Right atrium auricular region (tissue), 2 donors: ENCODE measurements at places on chromosomes 13 and 19. TPM values are rescaled to one million over a fixed set of nuclear protein-coding genes. Genes with fewer than 3 reads are reported as not detected.

DNA sequence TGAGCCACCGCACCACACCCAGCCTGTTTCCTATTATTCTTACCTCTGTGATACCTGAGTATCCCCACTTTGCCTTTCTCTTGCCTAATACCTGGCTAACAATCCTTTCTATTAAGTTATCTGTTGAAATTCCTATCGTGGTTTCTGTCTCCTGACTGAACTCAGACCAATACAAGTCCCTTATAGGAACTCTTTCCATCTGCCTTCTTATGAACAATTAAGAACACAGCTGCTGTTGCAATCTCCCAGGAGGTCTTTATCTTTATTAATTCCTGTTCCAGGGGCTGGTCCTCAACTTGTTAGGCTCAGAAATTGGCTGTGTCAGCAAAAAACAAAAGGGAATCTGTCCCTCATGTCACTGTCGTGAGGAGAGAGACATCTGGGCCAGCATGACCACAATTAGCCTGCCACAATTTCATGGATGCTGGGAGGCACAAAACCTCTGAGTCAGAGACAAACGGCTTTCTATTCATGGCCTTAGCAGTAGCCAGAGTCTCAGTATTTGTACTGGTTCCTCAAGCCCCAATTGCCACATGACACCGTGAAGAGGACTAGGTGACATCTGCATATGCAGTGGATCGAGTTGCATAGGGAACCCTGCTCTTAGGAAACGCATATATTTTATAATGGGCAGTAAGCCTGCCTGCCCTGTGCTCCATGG is 58.2 kb downstream of the NUFIP1 start:
- DNase-seq: no peak

- DNase-seq: no peak
These were observed 115.2 kb upstream of the SOX21 start for GRCh38 chr13:94827566-94827965.

GRCh38 chr19:28917621-28918020 is 295.3 kb downstream of the UQCRFS1 start:
- no peak for DNase-seq

- DNase-seq: no peak
These were observed 14.5 kb downstream of the ZNF816 start for GRCh38 chr19:52948025-52948770.

- DNase-seq: no peak
These were observed 2.3 kb downstream of the PPP1R15A start for GRCh38 chr19:48874303-48875135.

ZNF329 gene
- 6.9 TPM for total RNA-seq

GRCh38 chr19:43725468-43725867 is 9.6 kb downstream of the IRGC start:
- DNase-seq: no peak

DNA sequence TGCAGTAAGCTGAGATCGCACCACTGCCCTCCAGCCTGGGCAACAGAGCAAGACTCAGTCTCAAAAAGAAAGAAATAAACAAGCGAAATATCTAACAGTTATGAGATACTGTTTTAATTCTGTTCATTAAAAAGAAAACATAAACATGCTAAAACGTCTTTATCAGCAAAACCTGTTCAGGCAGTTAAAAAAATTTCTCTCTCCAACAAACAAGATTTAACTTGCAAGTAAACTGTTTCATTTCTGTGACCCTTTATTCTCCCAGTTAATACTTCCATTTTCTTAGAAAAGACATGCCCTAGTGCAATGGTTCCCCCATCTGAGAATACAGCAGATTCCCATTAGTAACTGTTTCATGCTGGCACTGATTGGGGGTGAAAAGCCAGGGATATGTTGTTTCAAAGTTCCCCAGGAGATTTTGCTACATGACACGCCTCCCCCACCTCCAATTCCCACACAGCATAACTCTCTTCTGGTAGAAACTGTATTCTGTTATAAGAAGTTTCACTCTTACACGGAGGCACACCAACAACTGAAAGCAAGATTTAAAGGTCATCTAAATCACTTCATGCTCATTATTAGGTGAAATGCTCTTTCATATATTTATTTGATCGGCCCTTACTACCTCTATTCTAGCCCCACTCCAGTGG is 24.4 kb downstream of the ELF1 start:
- DNase-seq: no peak

- DNase-seq: no peak
These were observed 23.1 kb upstream of the ASPDH start for GRCh38 chr19:50536662-50537305.

AMER2 gene
- total RNA-seq: not detected

MLLT1 gene
- 36.9 TPM for total RNA-seq

DNA sequence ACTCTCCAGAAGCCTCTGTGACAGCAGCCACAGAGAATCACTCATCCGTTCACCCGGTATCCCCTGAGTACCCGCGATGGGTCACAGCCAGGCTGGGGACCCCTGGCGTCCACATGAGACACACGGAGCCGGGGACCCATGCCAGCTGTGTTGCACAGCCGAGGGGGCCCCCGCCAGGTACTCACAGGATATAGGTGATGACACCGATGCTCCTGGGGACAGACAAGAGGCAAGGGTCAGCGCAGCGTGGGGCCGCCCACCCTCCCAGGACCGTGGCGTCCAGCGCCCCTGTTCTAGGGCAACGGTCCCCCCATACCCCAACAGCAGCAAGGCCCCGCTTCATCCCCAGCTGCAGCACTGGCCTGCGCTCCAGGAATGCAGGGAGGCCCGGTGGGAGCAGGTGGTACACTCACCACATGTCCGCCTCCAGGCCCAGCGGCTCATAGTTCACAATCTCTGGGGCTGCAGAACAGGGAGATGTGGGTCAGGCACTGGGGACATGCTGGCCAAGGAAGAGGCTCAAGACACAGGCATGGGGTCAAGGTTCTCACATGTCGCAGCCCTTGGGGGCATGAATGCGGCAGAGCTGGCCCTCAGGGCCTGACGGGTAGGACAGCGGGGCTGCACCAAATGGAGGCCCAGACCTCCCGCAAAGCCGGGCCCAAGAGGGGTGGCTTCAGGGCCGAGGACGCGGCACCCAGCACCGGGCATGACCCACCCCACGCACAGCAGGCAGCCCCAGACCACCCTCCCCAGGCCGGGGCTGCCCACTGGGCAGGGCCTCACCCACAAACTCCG is 7.2 kb downstream of the DAPK3 start:
- DNase-seq: no peak

DNA sequence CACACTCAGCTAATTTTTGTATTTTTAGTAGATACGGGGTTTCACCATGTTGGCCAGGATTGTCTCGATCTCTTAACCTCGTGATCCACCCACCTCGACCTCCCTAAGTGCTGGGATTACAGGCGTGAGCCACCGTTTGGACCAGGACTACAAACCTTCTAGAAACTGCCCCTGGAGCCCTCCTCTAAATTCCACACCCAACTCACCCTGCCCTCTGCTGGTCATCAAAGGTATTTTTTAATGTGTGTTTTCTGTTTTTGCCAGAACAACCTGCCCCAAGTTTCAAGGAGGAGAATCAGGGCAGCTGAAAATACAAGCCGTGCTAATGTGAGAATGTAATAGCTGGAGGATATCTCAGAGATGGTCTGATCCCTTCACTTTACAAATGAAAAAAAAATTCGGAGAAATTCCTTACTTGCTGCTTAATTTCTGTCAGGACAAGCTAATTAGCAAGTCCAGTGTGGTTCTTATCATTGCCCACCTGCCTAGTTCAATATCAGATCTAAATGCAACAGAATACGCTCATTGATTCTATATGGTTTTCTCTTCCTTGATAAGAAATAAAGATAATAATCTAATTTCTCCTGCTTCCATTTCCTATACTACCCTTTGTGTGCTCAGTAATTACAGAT is 4.1 kb downstream of the ATP8A2 start:
- DNase-seq: no peak

COL4A1 gene
- total RNA-seq: 140 TPM

GRCh38 chr13:85312071-85312470 is 487.1 kb downstream of the SLITRK6 start:
- no peak for DNase-seq

DNA sequence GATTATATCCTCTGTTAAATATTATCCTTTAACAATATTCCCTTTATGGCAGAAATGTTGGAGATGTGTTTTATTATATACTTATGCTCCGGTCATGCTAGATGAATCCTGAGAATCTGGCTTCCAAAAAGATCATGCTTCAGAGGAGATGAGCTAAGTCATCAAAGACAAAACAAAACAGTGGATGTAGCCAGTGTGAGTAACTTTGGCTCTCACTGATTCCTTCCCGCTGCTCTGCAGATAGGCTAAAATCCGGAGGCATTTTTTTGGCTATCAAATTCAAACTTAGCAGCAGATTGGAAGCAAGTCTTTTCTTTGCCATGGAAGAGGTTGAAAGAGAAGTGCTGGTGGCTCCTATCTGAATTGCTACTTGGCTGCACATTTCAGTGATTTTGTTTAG is 295.9 kb downstream of the GPC6 start:
- DNase-seq: no peak

FXYD1 gene
- total RNA-seq: 175 TPM

DNA sequence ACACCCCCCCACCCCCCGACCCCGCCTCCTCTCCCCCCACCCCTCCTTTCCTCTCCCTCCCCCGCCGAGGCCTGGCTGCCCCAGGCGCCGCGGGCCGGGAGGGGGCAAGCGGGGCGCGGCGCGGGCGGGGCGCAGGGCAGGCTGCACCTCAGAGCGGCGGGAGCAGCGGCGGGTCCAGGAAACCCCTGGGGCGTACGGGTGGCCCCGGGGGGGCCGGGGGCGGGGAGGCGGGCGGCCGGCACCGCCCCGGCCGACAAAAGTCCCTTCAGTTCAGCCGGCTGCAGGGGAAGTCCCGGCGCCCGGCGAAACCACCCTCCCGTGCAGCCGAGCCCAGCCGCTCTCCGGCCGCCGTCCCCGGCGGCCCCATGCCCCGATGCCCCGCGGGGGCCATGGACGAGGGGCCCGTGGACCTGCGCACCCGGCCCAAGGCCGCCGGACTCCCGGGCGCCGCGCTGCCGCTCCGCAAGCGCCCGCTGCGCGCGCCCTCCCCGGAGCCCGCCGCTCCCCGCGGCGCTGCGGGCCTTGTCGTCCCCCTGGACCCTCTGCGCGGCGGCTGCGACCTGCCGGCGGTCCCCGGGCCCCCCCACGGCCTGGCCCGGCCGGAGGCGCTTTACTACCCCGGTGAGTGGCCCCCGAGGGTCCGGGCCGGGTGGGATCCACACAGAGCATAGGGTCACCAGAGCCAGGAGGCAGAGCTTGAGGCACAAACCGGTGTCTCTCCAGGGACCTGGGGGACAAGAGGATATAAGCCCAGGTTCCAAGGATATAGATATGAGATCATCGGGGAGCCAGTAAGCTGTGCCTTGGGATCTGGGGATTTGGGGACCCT is at the start of gene BCL3:
Gene BCL3 (plus strand): TSS at position 283 of the 829 bp plus-strand sequence. CDS start 83 bp downstream, at position 366.
- no peak for DNase-seq

STARD13 gene
- 23.3 TPM for total RNA-seq

- no peak for DNase-seq
These were observed 86.1 kb downstream of the THSD1 start for GRCh38 chr13:52319876-52320275.

GRCh38 chr13:71481046-71481445 is 386.0 kb downstream of the DACH1 start:
- DNase-seq: no peak

STOML3 gene
- total RNA-seq: not detected

DNA sequence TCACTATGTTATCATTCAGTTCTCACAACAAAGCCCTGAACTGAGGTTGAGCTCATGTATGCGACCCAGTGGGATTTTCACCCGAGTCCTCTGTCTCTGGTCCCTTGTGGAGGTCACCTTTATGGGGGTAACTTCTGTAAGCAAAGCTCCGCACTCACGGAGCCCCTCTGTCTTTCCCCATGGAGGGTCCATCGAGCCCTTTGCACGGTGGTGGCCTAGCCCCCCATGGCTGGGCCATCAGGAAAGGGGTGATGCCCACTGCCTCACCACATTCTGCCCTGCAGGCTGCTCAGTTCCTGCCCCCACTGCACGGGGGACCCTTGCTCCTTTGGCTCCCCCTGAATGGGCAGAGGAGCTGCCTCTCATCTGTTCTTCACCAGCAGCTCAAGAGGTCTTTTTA is 39.6 kb downstream of the CHST8 start:
- DNase-seq: peak; percentile 47

GRCh38 chr13:26950546-26950945 is 190.0 kb upstream of the GPR12 start:
- DNase-seq: no peak

- DNase-seq: no peak
These were observed 72.0 kb upstream of the MCF2L start for GRCh38 chr13:112896736-112897602.

DNA sequence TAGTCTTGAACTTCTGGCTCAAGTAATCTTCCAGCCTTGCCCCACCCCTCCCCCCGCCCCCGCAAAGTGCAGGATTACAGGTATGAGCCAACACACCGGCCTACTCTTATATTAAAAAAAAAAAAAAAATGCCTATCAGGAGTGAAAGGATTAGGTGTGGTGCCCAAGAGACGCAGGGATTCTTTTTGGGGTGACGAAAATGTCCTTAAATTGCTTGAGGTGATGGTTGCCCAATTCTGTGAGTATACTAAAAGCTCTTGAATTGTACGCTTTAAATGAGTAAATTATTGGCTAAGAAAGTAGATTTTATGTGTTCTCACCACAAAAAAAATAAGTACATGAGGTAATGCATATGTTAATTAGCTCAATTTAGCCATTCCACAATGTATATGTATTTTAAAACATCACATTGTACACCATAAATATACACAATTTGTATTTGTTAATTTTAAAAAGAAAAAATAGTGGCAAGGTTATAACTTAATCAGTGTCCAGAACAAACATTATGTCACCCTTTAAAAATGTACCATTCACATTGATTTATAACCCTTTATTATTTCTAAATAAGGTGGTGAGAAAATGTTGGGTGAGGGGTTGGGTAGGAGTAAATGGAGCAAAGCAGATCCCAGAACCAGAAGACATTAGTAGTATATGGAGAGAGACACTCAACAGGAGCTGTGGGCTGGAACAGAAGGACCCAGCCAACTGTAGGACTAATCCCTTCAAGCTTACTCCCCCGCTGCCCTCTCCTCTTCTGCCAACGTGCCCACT is 3.9 kb downstream of the IGSF23 start:
- DNase-seq: no peak

GRCh38 chr13:25478186-25478585 is 106.4 kb downstream of the ATP8A2 start:
- DNase-seq: no peak

GRCh38 chr19:10112037-10112761 is 706 bp downstream of the P2RY11 start:
- DNase-seq: no peak

KLK10 gene
- not detected for total RNA-seq
